ENCODE measurements at places on chromosomes 4 and X. TPM values are rescaled to one million over a fixed set of nuclear protein-coding genes. Genes with fewer than 3 reads are reported as not detected.

- H3K36me3 ChIP-seq = no peaks in the 10 kb centered on the region
- peaks cover 24% of the 10 kb centered on the region for H3K4me1 ChIP-seq
- DNase-seq = no peak
- H3K27me3 ChIP-seq = no peaks in the 10 kb centered on the region
Observed at GRCh38 chr4:143254491-143255226, 69.9 kb downstream of the USP38 start.

Gene DUSP9
- total RNA-seq = not detected

Gene ADH4
- total RNA-seq = 0.71 TPM

Gene SSX2
- not detected for total RNA-seq

DNA sequence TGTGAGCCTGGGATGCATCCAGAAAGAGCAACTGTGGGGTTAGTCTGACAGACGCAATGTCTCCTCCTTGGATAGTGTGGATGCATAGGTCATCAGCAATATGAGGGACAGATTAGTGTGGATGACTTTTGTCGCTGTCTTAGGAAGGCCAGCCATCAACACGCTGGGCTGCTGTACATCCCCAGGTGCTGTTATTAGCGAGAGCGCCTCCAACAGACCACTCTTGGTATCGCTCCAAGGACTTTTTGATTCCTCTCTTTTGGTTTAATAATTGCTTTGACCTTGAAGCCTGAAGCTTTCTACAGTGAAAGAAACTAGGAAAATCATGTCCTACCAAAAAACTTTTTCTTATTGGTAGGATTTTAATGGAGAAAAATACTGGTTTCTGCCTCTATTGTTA is 76.7 kb downstream of the TMEM131L start:
- peaks cover 8% of the 10 kb centered on the region for H3K4me1 ChIP-seq
- H3K27ac ChIP-seq = peak overlapping the region; percentile 8
- no peaks in the 10 kb centered on the region for H3K27me3 ChIP-seq
- no peak for DNase-seq
- no peaks in the 10 kb centered on the region for H3K36me3 ChIP-seq

GRCh38 chr4:71713611-71714203 is 70.2 kb downstream of the GC start:
- DNase-seq = no peak
- no peak overlapping the region for H3K27ac ChIP-seq
- H3K4me3 ChIP-seq = no peak overlapping the region
- H3K4me1 ChIP-seq = no peaks in the 10 kb centered on the region

Gene ENPEP
- total RNA-seq = 1.4 TPM

Gene SLIT2
- 49.0 TPM for total RNA-seq
